Adrenal gland (tissue), 19 donors: ENCODE measurements at places on chromosomes 6 and 20. TPM values are rescaled to one million over a fixed set of nuclear protein-coding genes. Genes with fewer than 3 reads are reported as not detected.

The SASH1 gene
- 6.3 TPM for total RNA-seq

The EYA4 gene
- total RNA-seq: 5.6 TPM

The PTCRA gene
- not detected for total RNA-seq

The PPDPF gene
- total RNA-seq: 58.1 TPM

DNA sequence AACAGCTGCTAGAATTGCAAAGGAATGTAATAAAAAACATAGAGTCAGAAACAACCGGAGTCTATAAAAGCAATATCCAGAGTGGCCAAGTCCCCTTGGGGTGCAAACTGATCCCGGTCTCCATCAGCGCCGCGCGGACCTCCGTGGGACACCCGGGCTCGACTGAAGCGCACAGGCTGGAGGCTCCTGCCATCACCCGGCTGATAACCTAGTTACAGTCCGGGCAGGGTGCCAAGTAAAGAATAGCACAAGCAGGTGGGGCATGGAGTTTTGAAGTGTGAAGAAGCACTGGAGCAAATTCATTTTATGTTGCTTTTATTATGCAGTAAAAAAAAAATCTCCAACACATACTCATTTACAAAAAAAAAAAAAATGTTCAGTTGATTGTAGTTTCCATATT lies 205.1 kb upstream of the GMDS start:
- peak; percentile 59 for DNase-seq

- DNase-seq: no peak
Measured at GRCh38 chr20:19549896-19550295, 208.2 kb upstream of the RIN2 start.

DNA sequence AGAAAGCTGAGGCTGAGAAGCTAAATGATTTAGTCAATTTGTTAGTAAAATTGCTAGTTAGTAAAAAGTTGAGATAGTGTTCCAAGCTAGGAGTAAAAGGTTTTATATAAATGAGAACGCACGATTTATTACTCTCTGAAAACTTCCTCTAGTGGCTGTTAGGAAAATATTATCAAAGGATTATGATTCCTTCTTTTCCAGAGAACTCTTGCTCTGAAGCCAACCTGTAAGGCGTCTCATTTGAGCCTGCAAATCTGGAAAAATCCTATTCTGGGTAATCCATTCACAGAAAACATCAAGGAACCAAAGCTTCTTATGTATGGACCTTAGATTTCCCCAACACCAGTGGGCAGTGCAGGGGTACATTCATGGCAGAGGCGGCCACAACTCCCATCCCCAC lies 252.7 kb downstream of the SOD2 start:
- DNase-seq: no peak

DNA sequence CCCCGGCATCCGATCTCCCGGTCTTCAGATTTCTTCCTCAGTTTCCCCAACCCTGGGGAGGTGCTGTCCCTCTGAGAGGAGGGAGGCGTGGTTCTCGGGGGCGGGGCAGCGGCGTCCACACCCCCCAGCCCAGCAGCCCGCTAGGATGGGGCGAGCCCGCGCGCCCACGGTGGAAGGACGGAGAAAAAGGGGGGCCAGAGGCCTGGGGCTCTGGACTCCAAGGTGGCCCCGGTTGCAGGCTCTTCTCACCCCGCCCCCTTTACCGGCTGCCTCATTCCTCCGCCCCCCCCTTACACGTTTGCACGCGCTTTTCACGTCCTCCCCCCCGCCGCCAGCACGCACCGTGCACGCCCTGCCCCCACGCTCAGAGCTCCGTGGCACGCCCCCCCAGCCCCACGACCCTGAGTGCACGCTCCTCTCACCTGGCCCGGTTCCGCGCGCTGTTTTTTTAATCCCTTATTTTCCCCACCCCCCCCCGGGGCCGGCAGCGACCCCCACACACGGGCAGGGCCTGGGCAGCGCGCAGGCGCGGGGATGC lies 402 bp downstream of the ZBTB12 start:
- peak; percentile 78 for DNase-seq

GRCh38 chr6:119428633-119429032 lies 79.1 kb upstream of the MAN1A1 start:
- DNase-seq: no peak

- no peak for DNase-seq
Measured at GRCh38 chr6:52253494-52253893, 9.2 kb upstream of the IL17F start.

GRCh38 chr6:130632897-130633296 lies 194.3 kb upstream of the SMLR1 start:
- no peak for DNase-seq

- DNase-seq: no peak
Measured at GRCh38 chr20:59031564-59032022, 542 bp downstream of the ATP5F1E start.

- DNase-seq: no peak
Measured at GRCh38 chr6:54112151-54112650, 958 bp downstream of the MLIP start.

DNA sequence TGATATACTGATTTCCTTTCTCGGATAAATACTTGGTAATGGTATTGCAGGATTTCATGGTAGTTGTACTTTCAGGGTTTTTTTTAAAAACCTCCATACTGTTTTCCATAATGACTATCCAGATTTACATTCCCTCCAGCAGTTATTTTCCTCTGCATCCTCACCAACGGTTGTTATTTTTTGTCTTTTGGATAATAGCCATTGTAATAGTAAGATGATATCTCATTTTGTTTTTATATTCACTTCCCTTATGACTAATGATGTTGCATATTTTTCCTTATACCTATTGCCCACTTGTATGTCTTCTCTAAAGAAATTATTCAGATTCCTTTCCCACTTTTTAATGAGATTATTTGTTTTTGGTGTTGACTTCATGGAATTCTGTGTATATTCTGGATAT lies 231.0 kb downstream of the MEI4 start:
- no peak for DNase-seq

GRCh38 chr20:49252556-49253350 lies 25.1 kb downstream of the ZNFX1 start:
- DNase-seq: peak; percentile 17

DNA sequence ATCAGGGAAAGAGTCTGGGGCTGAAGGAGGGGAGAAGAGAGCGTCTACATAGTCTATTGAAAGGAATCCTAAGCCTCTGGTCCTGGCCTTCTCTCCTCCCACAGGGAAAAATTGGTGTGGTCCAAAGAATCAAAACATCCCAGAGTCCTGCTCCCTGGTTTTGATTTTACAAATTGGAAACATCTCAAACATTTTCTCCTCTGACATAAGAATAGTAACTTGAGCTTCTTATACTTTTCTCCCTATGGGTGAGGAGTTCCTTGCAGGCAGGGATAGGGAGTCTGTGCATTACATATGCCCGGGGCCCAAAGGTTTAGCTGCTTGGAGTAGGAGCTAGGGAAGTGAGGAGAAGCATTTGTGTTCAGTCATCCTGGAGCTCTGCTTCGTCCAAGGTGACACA lies 120.0 kb upstream of the GGTLC1 start:
- DNase-seq: no peak
